HS-27A (cell line): ENCODE measurements at places on chromosomes 7 and 10.

GRCh38 chr7:141706239-141707064 lies 1.7 kb upstream of the WEE2 start:
- no peak for DNase-seq

DNA sequence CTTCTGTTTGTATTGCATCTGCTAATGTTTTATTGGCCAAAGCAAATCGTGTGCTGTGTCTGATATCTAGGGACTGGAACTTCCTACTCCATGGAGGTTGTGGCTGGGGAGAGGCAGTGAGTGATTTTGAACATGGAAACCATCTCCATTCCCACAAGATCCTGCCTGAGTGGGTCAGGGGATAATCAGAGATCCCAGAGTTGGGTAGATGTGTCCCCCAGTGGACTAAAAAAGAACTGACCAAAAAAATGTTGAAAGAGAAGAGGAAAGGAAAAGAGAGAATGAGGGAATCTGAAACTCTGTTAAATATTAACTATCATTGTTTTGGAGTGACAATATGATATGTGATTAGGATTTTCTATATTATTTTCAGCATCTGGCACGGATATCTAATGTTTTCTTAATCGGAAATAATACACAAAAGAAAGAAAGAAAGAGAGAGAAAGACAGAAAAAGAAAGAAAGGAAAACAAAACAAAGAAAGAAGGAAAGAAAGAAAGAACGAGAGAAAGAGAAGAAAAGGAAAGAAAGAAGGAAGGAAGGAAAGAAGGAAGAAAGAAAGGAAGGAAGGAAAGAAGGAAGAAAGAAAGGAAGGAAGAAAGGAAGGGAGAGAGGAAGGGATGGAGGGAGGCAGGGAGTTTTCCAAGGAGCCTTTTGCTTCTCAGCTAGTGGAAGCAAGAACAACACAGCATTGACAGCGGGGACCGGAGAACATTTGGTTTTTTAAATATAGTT lies 638.5 kb downstream of the CCSER2 start:
- DNase-seq = no peak

- DNase-seq = no peak
These were observed 44.3 kb downstream of the MACC1 start for GRCh38 chr7:20172736-20173334.

GRCh38 chr7:19442016-19442785 lies 266.6 kb downstream of the POLR1F start:
- peak; percentile 48 for DNase-seq

DNA sequence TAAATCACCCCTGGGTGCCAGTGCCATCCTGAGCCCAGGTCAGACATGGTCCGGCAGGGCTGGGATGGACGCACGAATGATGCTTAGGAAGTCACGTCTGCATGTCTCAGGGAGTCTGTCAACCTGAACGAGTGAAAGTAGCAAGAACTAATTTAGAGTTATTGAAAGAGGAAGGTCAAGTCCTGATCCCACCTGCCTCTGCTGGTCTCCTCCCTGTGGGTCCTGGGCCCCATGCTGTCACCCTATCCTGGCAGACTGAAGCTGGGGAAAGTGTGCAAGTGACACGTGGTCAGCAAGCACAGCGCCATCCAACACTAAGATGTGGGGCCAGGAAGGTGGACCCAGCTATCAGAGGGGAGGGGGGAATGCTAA lies 26.1 kb upstream of the GRID1 start:
- no peak for DNase-seq

- DNase-seq = no peak
These were observed 256.3 kb upstream of the MINDY3 start for GRCh38 chr10:16116404-16117304.

GRCh38 chr10:28806951-28807759 lies 129.8 kb downstream of the BAMBI start:
- no peak for DNase-seq

DNA sequence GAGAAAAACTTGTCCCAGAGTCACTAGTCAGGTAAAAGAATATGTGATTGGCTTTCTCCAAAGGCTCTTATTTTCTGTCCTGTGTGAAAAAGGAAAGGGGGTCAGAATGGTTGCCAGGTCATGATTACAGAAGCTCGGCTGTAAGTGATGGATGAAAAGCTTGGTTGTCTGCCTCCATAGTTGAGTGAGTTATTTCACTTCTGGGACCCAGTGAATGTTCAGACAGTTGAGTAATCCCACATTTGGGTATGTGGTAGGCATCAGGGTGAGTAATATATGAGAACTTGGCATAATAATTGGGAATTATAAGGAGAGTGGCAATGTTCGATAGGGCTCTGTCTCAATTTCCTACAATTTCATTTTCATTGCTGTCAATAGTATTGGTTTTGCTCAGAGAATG lies 72.5 kb downstream of the BBS9 start:
- DNase-seq = no peak

- no peak for DNase-seq
These were observed 55.3 kb downstream of the SLC25A13 start for GRCh38 chr7:96266580-96266979.

DNA sequence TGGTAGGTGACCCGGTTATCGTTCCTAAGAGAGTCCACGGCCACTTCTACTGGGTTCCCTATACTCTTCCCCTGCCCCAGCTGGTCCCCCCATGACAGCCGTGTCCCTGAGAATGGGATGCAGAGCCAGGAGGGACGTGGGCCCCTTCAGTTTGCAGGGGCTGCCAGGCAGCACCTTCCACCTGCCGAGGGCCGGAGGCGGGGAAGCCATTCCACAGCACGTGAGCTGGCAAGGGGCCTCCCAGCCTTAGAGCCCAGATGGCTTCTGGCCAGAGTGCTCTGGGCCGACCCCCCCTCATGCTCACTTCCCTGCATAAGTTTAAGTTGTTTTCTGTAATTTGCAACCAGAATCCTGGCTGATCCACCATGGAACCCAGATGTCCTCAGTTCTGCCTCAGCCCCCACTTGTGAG lies 39.0 kb downstream of the DIP2C start:
- DNase-seq = no peak

DNA sequence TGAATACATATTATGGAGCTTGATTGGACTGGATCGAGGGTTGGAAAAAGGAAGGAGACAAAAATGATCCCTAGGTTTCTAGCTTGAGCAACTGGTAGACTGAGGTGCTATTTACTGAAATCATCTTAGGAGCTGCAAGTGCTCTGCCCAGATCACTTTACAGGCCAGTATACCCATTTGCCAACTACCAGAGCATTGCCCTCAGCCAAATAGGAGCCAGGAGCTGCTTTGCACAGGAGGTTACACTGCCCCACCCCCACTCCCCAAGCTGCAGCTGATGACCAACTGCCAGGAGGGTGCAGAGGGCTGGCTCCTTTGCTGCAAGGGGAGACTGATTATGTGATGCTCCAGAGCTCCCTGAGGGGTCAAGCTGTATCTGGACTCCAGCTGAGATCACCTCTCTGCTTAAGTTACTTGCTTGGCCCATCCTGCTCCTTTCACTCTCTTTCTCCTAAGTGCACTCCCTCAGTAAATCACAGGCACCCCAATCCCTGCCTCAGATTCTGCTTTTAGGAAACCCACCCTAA lies 275.4 kb downstream of the ZEB1 start:
- no peak for DNase-seq

DNA sequence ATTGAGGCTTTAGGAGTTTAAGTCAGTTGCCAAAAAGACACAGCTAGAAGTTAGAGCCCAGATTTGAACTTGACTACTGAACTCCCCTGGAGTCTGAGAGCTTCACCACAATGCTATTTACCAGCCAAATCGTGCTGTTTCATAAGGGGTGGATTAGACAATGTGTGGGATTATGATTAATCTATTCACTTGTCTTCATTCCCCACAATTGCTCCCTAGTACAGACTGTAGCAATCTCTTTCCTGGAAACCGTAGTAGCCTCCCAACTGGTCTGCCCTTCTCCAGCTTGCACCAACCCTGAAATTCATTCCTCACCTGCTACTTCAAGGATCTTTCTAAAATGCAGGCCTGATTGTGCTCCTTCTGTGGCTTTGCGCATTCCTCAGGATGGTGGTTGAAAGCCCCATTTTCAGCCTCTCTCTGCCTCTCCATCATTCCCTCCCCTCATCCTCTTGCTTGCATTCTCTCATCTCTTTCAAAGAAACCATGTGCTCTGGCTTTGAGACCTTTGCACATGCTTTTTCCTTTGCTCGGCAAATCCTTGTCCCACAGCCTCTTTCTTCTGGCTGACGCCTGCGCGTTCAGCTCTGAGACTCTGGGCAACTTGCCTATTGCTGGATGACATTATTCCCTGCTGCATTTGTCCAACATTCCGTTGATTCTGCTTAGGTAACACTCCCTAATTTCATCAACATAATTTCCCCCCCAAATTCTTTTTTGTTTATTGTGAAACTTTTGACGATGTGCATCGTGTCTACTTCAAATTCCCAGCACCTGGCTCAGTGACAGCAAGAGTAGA lies 145.1 kb downstream of the ADRA2A start:
- DNase-seq = no peak

DNA sequence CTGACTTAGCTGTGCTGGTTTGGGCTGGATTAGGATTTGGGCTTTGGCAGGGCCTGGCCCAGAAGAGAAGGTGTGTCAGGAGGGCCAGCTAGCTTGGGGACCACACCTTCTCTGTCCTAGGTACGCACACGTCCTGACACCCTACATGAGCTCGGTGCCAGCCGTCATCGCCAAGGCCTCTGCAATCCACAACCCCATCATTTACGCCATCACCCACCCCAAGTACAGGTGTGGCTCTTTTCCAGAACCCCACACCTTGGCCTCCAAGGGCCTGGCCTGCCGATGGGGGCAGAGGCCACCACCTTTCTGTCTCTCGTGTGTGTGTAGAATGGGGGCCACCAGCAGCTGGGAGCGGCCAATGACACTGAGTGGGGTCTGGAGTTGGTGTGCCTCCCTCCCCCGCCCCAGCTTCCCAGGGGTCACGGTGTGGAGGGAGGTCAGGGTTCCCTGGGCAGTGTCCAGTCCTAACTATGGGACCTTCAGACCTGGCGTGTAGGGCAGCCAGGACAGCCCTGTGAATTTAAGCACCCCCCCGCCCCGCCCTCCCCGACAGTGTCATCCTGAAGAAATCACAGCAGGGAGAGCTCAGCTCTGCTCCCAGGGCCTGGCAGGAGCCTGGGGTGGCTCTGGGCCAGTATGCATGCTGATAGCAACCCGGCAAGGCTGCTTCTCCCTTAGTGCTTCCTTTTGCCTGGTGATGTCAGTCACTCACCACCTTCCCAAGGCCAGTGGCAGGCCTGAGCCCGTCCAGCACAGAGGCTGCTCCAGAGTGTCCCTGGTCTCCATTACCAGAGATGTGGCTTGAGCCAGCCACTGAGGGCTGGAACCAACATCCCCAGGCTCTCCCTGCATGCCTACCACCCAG lies 6.9 kb upstream of the LDB3 start:
- no peak for DNase-seq

DNA sequence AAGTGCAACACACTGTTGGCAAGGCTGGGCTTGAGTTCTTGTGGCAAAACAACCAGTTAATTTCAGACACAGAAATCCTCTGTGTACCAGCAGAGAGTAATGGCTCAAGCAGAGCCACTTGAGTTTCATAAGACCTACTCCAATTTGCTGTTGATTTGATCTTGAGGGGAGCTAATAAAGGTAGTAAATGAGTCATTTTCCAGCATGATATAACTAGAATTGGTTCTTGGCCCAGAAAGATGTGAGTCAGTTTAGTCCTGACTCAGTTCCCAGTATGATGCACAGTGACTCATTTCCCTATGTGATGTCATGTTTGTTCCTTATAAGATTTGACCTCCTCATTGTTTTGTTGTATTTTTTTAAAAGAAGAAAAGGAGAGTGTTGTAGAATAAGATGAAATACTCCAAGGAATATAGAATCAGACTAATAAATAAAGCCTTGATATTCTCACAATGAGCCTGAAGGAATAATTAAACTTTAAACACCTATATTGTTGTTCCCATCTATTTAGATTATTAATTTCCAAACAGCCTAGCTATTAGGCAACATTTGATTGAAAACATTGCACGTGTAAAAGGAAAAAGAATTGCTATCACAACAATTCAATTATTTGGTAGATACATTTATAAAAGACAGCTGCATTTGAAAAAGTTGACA lies 186.2 kb downstream of the REEP3 start:
- DNase-seq = peak; percentile 77

- no peak for DNase-seq
These were observed 280.4 kb downstream of the KCNMA1 start for GRCh38 chr10:77357185-77357584.

DNA sequence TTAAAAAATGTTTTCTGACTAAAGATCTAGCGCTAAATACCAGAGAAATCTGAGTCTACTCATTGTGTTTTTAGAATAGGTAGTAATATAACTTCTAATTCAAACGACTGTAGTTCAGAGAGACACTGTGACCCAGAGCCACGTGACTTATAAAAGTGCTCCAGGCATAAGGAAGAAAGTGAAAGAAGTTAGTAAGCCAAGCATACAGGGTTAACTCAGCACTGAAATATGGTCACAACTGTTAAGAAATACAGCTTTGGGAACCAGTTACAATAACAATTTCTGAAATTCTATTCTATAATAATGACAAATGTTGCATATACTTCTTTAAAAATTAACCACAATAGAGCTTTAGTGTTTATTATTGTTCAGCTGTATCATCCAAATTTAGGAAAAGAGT lies 119.1 kb downstream of the TFEC start:
- DNase-seq = no peak

GRCh38 chr10:78584266-78584665 lies 484.5 kb upstream of the ZMIZ1 start:
- no peak for DNase-seq

GRCh38 chr7:102866535-102867215 lies 46.1 kb upstream of the LRRC17 start:
- no peak for DNase-seq

- DNase-seq = no peak
These were observed 172.6 kb upstream of the NRP1 start for GRCh38 chr10:33506838-33507661.

DNA sequence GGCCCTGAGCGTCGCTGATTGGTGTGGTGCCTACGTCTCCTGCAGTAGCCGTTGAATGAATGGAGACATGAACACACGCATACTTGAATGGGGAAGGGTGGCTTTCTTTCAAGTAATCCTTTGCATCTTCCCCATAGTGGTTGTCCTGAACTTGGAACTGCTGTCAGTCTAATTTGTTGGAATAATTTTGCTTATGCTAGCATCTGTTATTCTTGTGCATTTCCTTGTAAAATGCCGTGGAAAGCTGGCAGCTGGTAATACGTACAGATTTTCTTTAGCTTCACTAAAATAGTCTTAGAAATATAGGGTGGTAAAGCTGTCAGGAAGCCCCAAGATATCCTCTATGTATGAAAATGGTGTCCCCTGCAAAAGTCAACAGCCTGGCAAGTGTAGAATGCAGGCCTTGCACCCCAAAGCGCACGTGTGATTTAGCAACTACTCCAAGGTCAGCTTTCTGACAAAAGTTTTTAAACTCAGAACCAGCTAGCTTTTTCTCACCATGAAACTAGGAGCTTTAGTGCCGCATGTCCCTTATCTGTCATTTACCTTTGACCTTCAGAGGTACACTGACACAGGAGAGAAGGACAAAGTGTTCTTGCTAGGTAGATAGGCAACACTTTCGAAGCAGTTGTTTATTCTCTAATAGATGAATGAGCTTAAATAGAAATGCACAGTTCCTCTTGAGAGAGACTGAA lies 70.8 kb downstream of the RBM33 start:
- no peak for DNase-seq

GRCh38 chr7:28410628-28411531 lies 1.4 kb upstream of the CREB5 start:
- no peak for DNase-seq

GRCh38 chr7:2233926-2234325 lies 1.2 kb upstream of the MAD1L1 start:
- no peak for DNase-seq

GRCh38 chr7:67661-68395 lies 124.5 kb upstream of the FAM20C start:
- no peak for DNase-seq

GRCh38 chr7:157622408-157623205 lies 285.8 kb downstream of the DNAJB6 start:
- DNase-seq = no peak

GRCh38 chr7:36527549-36527913 lies 137.9 kb downstream of the ANLN start:
- DNase-seq = no peak
